ENCODE measurements at places on chromosomes 2 and 18. TPM values are rescaled to one million over a fixed set of nuclear protein-coding genes. Genes with fewer than 3 reads are reported as not detected.

The SERPINB2 gene
- 3.5 TPM for total RNA-seq

The REG1B gene
- total RNA-seq = not detected

The CXCR4 gene
- not detected for total RNA-seq

The OXER1 gene
- total RNA-seq = not detected

The AQP12A gene
- not detected for total RNA-seq

Measured in subcutaneous preadipocyte (primary cell).